ENCODE measurements at places on chromosomes 7 and 10.

DNA sequence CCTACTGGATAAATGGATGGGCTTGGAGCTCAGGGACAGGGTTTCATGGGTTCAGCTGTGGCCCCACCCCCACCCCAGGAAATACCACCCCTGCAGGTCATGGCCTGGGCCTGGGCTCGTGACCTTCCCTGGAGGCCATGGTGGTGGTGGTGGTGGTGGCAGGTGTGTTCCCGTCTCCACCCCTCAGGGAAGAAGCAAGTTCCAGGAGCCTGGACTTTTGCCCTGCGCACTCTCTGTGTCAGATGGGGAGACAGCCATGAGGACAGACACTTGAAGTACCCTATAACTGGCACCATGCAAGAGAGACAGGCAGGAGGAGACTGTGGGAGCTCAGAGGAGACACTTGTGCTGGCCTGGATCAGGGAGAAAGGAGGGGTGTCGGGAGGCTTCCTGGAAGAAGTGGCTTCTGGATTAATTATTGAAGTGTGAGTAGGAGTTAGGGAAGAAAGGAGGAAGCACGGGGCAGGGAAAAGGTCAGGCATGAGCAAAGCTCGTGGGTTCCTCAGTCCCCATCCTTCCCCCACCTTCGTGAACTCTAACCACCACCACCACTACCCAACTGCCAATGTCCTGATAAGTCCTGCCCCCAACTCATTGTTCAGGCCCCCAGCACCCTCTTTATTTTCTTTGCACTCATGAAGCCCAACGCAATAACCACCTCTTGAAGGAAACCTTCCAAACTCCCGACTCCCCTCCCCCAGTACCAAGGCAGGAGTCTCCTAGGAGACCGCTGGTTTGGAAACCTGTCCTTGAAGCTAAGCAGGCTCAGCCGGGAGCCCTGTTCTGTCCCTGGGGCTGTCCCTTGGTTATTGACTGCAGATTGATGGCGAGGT, 8.9 kb downstream of the SH2B2 start:
- DNase-seq, result no peak

- peak; percentile 45 for DNase-seq
These were observed 691.9 kb downstream of the INHBA start for GRCh38 chr7:41010967-41011366.

- no peak for DNase-seq
These were observed 190.9 kb downstream of the BMPER start for GRCh38 chr7:34096198-34096651.

- no peak for DNase-seq
These were observed 17.1 kb downstream of the SEPTIN7 start for GRCh38 chr7:35817930-35818329.

DNA sequence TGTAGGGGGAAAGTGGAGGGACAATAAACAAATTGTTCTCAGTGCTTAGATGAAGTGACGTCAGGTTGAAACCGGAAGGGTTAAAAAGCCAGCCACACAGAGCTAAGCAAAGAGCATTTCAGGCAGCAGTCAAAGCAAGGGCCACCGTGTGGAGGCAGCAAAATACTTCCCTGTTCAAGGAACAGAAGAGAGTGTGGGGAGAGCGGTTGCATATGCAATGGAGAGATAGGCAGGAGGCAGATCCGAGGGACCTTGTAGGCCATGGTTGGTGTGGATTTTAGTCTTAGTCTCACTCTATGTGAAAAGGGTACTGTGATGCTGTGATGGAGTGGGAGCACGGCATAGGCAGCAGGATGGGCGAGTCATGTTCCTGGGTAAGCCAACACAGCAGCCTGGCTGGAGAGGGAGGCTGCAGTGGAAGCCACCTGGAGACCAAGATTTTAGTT, 3.8 kb upstream of the STN1 start:
- no peak for DNase-seq

DNA sequence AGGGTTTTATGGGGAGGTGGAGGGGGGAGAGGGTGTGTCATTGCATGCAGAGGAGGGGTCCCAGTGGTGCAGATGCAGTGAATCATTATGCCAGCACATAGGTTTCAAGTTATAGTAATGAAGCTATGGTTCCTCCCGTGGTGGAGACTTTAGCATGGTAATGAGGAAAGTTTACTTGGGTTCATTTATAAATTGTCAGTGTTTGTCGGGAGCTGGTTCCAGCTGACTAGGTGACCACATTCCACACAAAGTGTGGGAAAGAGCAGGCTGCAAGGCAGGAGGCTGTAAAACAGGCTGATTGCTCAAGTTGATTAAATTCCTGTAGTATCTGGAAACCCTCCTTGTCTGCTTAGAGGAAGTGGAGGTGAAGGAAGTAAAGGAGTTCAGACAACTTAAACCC, 78.9 kb downstream of the SRI start:
- DNase-seq, result no peak

DNA sequence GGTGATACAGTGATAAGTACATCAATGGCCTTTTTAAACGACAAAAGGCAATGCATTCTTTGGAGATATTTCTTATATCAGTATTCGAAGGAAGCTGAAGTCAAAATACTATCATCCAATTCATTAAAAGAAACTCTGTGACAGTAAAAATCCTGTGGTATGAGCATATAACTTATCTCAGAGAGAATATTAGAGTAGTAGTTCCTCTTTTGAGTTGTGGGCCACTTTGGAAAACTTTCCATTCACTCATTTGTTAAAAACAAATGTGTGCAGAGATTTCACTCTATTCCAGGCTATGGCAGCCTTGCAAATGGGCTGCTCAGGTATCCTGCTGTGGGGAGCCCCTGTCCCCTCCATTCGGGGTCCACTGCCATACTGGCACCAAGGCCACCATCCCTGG, 55.3 kb upstream of the ZNF438 start:
- no peak for DNase-seq

- no peak for DNase-seq
These were observed 52.2 kb upstream of the C10orf90 start for GRCh38 chr10:126722726-126723125.

Data from eye (tissue), 1 donor.